Vein endothelial cell (primary cell): ENCODE measurements at places on chromosomes 7 and 10. TPM values are rescaled to one million over a fixed set of nuclear protein-coding genes. Genes with fewer than 3 reads are reported as not detected.

The MMP21 gene
- 0.10 and 0.33 TPM in 2 replicates for total RNA-seq

The HOXA2 gene
- 1.1 and 1.3 TPM in 2 replicates for total RNA-seq

The NXPH1 gene
- not detected in 2 replicates for total RNA-seq

The NUB1 gene
- 30.1 and 37.4 TPM in 2 replicates for total RNA-seq

The VPS41 gene
- total RNA-seq = 40.8 and 67.3 TPM in 2 replicates

The RNF32 gene
- under 0.01 TPM in 1 of 2 replicates, not detected in the other for total RNA-seq

The WNT16 gene
- not detected in 2 replicates for total RNA-seq

The DOCK1 gene
- total RNA-seq = 105 and 108 TPM in 2 replicates

The TRIM50 gene
- not detected in 2 replicates for total RNA-seq

The PTN gene
- not detected in 2 replicates for total RNA-seq

The DLG5 gene
- total RNA-seq = 10.4 and 17.0 TPM in 2 replicates
